Stimulated activated CD8-positive, alpha-beta memory T cell treated with anti-CD3 and anti-CD28 coated beads, Interleukin-7, amount 100 ng/mL, for 24 hours (primary cell): ENCODE measurements at places on chromosomes 6 and 20.
A peak's percentile ranks its signal among the peaks of the same experiment; 100 is the strongest.

GRCh38 chr6:132234356-132234755 lies 166.9 kb downstream of the MOXD1 start:
- no peak for DNase-seq

DNA sequence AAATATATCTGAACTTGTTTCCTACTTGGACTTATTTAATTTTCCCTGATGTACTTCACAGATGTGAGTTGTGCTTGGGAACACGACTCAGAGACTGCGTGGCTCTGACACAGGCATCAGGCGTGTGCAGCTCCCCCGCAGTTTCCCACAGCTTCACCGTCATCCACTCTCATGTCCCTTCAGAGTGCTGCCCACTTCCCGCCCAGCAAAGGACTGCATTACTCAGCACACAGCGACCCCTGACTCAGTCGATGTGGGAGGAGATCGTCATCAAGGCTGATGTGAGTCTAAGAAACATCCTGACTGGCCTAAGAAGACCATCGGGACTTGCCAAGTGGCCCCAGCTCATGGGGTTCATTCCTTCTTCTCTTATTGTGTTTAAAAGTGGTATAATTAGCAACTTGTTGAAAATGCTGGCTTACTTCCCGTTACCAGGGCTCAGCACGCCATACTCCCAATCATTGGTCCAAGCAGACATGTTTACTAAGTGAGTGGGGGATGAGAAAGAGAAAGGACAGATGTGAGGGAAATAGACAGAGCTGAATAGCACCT lies 539.4 kb upstream of the JARID2 start:
- DNase-seq: peak; percentile 40

DNA sequence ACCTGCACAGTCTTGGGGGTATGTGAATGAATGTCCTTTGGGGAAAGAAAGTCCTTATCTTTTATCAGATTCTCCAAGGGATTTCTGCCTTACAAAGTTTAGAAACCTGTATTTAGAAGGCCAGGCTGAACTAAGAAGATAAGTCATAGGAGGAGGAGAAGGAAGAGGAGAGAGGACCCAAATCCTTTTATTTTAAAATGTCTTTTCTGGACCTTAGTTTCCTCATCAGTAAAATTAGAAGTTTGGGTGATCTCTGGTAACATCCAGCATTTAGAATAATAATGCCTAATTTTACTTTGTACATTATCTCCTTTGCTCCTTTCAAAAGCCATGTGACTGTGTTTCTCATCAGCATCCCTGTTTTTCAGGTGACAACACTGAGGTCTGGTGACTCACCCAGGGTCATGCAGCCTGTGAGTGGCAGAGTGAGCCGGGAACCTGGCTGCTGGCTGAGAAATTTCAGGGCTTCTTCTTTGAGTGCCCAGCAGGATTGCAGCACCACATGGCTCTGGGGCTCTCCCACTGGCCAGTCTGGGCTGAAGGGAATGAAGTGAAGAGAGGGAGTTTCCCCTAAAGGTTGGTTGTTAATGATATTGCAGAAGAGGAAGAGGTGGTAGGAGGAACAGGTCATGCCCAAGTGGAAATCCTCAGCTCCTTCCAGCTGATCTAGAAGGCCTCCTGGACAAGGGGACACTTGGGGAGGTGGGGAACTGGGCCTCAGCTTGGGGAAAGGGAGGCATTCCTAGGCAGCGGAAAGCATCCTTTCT lies 34.0 kb downstream of the VEGFA start:
- no peak for DNase-seq

DNA sequence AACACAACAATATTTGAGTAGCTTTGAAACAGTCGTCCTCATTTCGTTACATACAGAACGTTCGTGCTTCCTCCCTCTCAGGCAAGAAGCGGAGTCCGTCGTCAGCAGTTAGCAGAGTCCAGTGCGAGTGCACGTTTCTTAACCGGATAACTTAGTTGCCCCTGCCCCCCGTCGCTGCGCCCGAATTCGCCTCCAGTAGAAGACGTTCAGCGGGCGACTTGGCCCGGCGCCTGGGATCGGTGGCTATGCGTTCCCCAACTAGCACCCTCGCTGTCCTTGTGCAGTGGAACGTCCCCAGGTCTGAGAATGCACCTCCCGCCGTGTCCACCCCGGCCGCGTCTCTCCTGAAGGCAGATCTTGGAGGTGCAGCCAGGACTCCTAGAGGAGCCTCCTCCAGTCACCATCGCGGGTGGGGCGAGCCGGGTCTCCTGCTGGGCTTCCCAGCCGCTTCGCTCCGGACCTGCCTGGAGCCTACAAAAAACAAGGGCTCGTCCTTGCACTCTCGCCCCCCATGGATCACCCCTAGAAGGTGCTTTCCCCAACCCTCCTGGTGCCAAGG lies 910 bp upstream of the PCSK2 start:
- DNase-seq: no peak

GRCh38 chr6:106872049-106872448 lies 102.5 kb downstream of the CD24 start:
- DNase-seq: no peak

- DNase-seq: no peak
These were observed 140.7 kb downstream of the TAF4 start for GRCh38 chr20:61924858-61925554.

- no peak for DNase-seq
These were observed 96.3 kb downstream of the FHL5 start for GRCh38 chr6:96659084-96659845.

DNA sequence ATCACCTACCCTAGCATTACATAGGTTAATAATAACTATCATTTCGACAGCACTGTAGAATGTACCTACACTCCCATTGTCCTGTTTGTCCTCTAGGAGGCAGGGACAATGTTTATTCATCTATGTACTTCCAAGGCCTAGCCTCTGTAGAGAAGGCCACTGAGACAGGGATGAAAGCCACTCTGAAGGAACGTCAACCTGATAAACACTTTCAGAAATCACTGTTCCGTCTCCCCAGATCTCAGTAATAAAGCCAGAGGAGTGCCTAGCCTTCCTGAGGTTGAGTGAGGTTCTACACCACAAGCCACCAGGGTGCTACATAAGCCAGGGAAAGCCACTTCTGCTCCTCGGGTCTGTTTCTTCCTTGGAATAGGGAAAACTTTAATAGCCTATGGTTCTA lies 44.8 kb downstream of the POPDC3 start:
- DNase-seq: no peak

DNA sequence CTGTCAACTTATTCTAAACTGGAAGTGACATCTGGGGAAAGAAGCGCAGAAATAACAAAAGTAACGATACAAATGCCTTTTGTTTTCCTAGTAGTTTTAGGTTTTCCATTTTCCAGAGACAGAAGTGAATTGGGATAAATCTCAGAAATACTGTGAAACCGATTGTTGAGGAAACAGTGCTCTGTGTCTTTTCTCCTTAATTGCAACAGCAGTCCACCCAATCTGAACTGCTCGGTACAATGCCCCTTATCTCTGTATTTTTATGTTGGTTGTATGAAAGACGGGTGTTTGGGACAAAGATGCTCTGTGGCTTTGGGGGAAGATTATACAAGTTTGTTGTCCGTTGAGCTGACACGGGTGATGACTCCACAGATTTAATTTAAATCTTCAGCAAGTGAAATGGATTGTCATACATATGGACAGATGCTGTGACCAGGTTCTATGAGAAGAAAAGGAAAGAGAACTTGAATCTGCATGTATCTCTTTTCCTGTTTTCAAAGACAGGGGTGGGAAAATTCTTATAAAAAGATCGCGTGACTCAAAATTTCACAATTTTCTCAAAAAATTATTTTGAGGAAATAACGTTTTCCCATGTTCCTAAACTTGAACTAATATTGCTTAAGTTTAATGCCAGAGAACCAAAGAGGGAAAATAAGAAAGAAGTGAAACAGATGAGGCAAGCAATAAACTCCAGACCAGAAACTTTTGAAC lies 41.2 kb downstream of the SASH1 start:
- no peak for DNase-seq

DNA sequence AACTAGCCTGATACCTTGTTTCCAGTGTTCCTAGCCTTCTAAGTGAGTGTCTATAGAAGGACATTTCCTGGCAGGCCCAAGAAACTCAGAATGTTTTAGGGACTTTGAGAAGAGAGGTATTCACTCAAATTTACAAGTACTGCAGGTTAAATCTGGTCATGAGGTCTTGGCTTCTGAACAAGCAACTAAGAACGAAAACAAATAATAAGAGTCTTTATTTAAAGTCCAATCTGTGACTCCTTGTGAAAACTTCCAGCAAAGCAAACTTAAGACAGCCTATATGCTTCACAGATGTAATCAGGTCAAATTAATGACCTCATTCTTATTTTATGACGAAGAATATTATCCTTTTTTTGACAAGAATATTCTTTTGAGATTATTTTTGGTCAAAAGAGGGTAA lies 79.4 kb upstream of the PRSS16 start:
- no peak for DNase-seq
